Cardiac septum (tissue), 1 donor: ENCODE measurements at places on chromosomes 12 and 14. TPM values are rescaled to one million over a fixed set of nuclear protein-coding genes. Genes with fewer than 3 reads are reported as not detected.
A peak's percentile ranks its signal among the peaks of the same experiment; 100 is the strongest.

Gene BAG5
- total RNA-seq, result 20.1 TPM

Gene SOAT2
- total RNA-seq, result not detected

Gene DHRS2
- total RNA-seq, result 0.27 TPM

Gene GPX2
- not detected for total RNA-seq

GRCh38 chr14:101127224-101127623 is 223.7 kb upstream of the RTL1 start:
- DNase-seq, result peak; percentile 53

DNA sequence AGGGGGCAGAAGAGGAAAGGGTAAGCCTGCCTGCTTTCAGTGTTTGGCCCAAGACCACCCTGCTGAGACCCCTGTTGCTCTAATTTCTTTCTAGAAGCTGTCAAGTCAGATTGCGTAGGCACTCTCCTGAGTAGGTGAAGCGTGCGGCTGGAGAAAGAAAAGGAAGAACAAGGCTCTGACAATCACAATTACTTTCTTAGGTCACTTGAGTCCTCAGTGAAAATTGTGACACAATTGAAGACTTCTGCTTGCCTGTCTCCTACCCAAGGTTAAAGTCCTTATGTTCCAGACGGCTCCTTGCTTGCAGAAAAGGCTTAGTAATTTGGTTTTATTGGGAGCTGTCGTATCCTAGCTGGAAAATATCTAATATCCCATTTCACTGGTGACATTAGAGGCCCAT is 721 bp upstream of the CTSG start:
- DNase-seq, result no peak

DNA sequence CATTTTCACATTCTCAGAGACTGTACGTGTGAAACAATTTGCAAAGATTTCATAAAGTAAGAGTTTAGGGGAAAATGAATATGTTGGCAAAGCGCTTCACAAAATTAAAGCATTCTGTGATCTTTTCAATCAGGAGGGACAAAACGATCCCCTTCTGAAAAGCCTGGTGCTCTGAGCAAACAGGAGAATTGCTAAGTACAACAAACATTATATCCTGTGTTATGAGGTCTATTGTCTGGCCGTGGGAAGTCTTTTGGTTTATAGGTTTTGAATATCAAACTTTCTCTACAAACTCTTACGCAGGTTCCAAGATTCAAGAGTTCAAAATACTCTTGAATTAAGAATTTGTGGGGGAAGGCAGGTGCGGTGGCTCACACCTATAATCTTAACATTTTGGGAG is 7.2 kb upstream of the FOXN3 start:
- no peak for DNase-seq
